ENCODE measurements at places on chromosomes 16 and 17.
A peak's percentile ranks its signal among the peaks of the same experiment; 100 is the strongest.

GRCh38 chr16:74623214-74623838, 16.4 kb upstream of the GLG1 start:
- peak; percentile 68 for DNase-seq
- peaks cover 4% of the 10 kb centered on the region for H3K4me1 ChIP-seq
- H3K4me3 ChIP-seq = no peak overlapping the region
- H3K27me3 ChIP-seq = no peaks in the 10 kb centered on the region
- H3K27ac ChIP-seq = no peak overlapping the region
- peaks cover 28% of the 10 kb centered on the region for H3K36me3 ChIP-seq

DNA sequence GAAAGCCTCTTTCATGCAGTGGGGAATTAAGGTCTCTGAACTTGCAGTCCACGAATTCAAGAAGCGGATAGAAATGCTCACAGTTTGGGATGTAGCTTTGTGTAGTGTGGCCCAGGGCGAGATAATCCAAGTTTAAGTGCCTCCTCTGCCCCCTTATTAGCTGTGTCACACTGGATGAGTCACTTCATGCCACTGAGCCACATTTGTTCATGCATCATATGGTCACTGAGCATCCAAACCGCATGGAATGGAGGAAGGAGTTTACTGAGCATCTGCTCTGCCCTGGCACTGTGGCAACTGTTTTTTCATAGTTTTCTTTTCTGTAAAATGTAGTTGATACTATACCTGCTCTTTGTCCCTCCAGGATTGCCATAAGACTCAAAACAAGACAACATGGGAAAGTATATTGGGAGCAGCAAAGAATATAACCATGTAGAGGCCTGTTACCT, 15.1 kb upstream of the DHX8 start:
- H3K27me3 ChIP-seq = no peaks in the 10 kb centered on the region
- H3K4me1 ChIP-seq = peaks cover 11% of the 10 kb centered on the region
- no peak overlapping the region for H3K4me3 ChIP-seq
- no peak overlapping the region for H3K27ac ChIP-seq

- H3K36me3 ChIP-seq = peaks cover 79% of the 10 kb centered on the region
- no peaks in the 10 kb centered on the region for H3K27me3 ChIP-seq
- H3K27ac ChIP-seq = no peak overlapping the region
- no peaks in the 10 kb centered on the region for H3K4me1 ChIP-seq
- H3K4me3 ChIP-seq = no peak overlapping the region
- no peak for DNase-seq
Observed at GRCh38 chr17:80212511-80212910, 7.6 kb downstream of the SGSH start.

- no peak overlapping the region for H3K4me3 ChIP-seq
- peak overlapping the region; percentile 52 for H3K27ac ChIP-seq
- no peaks in the 10 kb centered on the region for H3K27me3 ChIP-seq
- peaks cover 18% of the 10 kb centered on the region for H3K4me1 ChIP-seq
- peaks cover 17% of the 10 kb centered on the region for H3K36me3 ChIP-seq
Observed at GRCh38 chr17:2157675-2158395, 102.9 kb downstream of the HIC1 start.

DNA sequence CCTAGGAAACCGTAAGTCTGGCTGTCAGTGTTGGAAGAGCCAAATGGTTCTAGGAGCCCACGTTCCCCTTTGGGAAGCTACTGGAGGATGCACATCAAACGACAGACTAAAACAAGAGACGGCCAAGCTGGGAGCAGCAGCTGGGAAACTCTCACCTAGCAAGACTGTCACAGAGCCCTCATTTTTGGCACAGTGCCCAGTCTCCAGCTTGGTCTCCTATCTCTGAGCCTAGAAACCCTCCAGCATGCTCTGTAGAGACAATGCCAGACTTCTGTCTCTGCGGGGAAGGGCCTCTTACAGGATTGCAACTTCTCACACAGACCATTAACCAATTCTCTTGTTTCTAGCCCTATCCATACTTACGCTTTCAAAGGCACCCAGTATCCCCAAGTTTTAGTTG, 23.5 kb downstream of the GTF3C1 start:
- no peak overlapping the region for H3K27ac ChIP-seq
- H3K27me3 ChIP-seq = no peaks in the 10 kb centered on the region
- H3K36me3 ChIP-seq = peaks cover 64% of the 10 kb centered on the region
- peaks cover 7% of the 10 kb centered on the region for H3K4me1 ChIP-seq
- DNase-seq = no peak
- no peak overlapping the region for H3K4me3 ChIP-seq

DNA sequence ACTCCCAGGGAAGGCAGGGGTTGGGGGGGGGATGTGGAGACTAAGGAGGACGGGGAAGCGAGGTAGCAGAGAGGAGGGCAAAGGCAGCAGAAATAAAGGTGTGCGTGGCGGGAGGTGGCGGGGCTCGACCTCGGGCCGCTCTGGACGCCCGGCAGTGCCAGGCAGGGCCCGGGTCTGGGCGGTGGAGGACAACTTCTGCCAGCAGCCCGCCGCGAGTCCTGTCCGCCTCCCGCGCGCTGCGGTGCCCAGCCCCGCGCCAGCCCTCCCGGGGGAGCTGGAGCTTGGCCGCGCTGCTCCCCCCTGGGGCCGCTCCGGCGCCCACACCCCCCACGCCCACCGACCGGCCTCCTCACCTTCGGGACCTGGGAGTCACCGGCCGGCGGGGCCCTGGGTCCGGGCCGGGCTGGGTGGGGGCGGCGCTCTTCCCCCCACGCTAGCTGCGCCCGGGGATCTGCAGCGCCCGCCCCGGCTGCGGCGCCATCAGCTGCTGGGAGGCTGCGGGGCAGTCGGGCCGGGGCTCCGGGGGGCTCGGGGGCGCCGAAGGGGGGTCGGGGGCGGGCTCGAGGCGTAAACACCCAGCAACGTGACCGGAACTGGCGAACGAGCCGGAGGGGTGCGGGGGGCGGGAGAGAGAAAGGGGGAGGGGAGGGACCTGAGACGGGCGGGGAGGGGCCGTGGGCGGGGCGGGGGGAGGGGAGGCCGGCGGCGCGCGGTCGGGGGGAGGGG, at the start of gene CCDC92B:
Gene CCDC92B, minus strand, starts transcription at position 595 of the 726 bp plus-strand sequence. CDS start 14,507 bp downstream, outside the sequence.
- no peaks in the 10 kb centered on the region for H3K36me3 ChIP-seq
- H3K27me3 ChIP-seq = peaks cover 48% of the 10 kb centered on the region
- no peak within 1 kb of the TSS for H3K27ac ChIP-seq

DNA sequence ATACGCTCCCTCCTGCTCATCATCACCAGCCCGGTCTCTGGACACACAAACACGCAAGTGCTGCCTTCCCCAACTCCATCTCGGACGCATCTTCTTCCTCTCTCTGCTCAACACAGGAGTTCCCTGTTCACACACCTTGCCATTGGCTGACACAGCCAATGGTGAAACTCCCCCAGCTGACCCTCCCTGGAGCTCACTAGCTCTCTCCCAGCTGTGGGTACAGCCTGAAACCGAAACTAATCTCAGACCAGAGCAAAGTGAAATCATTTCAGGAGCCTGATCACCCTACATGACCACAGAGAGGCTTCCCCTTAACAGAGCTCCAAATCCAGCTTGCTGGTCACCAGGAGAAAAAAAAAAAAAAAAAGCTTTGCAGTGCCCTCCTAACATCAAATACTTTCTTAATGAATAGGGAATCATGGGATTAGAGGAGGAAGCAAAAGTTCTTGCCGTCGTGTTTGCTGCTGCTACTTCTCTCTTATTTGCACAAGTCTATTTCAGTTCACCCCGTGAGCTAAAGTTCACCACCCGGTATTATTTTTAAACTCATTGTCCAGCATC, 8.3 kb downstream of the CUEDC1 start:
- H3K27ac ChIP-seq = peak overlapping the region; percentile 15
- no peaks in the 10 kb centered on the region for H3K36me3 ChIP-seq
- H3K27me3 ChIP-seq = no peaks in the 10 kb centered on the region
- peak overlapping the region; percentile 2 for H3K4me3 ChIP-seq
- peaks cover 25% of the 10 kb centered on the region for H3K4me1 ChIP-seq

GRCh38 chr17:77188084-77189066, 47.6 kb downstream of the SEC14L1 start:
- no peak for DNase-seq

All from IMR-90 (cell line).